Umbilical cord (tissue), 2 donors: ENCODE measurements at places on chromosomes 13 and 19.

DNA sequence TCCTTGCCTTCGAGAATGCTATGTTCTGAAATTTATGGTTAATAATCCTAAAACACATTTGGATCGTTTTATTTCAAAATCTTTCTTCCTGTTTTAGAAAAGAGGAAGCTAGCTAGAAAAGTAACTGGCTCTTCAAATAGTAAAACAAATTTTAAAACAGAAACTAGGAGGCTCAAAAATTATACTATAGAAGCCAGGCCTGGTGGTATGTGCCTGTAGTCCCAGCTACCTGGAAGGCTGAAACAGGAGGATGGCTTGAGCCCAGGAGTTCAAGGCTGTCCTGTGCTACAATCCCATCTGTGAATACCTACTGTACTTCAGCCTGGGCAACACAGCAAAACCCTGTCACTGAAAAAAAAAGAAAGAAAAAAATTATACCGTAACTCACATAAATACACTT is 57.9 kb downstream of the ELF1 start:
- no peak for DNase-seq

- no peak for DNase-seq
Measured at GRCh38 chr13:76874479-76874878, 11.7 kb downstream of the KCTD12 start.

DNA sequence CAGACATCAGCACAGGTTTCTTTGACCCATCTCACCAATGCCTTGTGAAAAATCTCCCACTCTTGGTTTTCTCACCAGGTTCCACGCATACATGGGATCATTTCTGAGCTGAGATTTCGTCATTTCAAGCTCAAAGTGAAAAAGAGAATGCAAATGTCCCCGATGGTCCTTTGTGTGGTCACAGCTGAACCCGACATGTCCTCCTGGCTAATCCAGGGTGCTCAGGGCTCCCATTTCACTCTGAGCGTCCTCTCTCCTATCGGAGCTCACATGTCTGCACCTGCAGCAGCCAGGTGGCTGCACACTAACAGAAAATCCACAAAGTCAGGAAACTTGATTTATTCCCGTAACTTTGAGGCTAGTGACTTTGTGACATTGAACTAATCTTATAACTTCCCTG is 9.3 kb upstream of the CEACAM3 start:
- DNase-seq = no peak

DNA sequence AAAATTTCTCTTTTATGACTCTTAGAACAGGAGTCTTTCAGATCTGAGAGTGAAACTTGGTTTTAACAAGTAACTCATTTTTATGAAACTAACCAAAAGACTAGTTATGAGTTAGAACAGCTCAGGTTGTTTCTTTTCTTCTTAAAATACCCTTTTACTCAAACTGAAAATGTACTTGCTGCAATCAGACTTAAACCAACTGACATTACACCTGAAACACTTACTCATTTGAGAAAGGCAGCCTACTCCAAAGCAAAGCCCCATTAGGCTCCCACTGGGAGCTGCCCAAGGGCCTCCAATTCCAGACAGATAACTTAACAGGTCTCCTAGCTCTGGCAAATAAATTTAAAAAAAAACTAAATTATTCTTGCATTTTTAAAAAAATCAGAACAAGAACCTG is 3.6 kb downstream of the FOXO1 start:
- DNase-seq = no peak

DNA sequence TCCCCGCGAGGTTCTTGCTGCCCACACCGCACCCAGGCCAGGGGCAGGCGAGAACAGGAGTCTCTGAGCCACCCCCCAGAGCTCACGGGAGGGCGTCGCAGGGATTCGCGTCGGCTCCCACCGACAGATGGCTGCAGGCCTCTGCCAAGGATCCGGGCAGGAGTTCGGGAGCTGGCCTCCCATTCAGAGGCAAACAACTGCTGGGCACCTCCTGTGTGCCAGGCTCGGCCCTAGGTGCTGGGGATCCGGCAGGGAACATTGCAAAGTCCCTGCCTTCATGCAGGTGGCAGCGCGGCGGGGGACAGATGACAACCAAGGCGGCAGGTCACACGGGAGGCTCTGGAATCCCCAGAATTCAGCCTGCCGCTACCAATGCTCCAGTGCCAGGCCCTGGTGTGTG is 25.3 kb downstream of the LRRC4B start:
- no peak for DNase-seq

DNA sequence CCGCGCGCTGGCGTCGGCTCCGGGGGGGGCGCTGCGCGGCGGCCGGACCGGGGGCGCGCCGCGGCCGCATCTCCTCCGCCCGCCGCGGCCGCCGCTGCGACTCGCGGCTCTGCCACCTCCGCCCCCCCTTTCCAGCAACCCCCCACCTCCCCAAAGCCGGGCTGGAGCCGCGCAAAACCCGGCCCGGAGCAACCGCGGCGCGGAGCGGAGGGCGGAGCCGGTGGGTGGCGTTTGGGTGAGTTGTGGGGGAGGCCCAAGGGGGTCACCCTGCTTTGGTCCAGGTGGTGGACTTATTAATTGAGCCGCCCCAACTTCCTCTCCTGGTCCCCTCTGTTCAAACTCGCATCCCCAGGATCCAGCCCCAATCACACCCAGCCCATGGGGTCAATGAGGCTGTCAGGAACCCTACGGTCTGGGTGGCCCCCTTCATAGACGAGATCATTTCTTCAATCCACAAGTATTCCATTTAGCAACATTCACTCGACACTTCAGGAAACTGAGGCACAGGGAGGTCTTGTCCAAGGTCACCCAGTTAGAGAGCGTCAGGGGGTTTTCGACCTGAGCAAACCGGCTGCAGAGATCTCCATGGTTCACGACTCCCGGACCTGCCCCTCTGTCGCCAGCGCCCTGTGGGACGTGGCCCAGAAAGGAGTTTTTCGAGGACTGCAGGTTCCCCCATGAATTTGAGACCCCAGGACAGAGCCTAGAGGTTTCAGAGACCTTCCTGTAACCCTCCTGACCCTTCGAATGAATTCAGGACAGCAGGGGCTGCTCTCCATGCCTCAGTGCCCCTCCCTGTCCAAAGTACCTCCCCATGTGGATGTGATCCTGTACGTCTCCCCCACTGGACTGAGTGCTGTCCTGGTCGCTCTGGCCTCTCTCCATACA is 22.4 kb upstream of the SEMA6B start:
- no peak for DNase-seq

- no peak for DNase-seq
Measured at GRCh38 chr13:97225533-97225932, 3.4 kb downstream of the MBNL2 start.
